ENCODE measurements at places on chromosomes 1 and 21. TPM values are rescaled to one million over a fixed set of nuclear protein-coding genes. Genes with fewer than 3 reads are reported as not detected.

The KIF14 gene
- 14.9 TPM for total RNA-seq

The RBM34 gene
- total RNA-seq: 126 TPM

The CFAP107 gene
- total RNA-seq: not detected

The MECR gene
- total RNA-seq: 43.1 TPM

The C1QC gene
- total RNA-seq: not detected

The CD101 gene
- 0.30 TPM for total RNA-seq

Measured in activated CD4-positive, alpha-beta T cell treated with anti-CD3 and anti-CD28 coated beads for 36 hours (primary cell).